Amygdala (tissue), 56 donors: ENCODE measurements at places on chromosomes 3 and 15.

DNA sequence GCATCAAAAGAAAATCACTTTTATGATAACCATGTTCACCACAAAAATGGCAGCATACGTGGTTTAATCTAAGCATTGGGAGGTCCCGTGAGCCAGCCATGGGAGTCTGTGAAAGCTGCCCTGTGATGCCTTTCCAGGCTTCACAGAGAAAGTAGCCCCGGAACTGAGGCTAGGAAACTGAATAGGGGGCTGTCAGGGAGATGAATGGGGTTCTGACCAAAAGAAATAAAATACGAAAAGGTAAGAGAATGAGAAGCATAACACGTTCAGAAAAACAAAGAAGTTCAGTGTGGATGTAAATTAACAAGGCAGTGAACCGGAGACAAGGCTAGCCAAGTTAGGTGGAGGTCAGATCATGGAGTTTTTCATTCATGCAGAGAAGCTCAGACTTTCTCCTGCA is 118.9 kb downstream of the ANXA2 start:
- no peak for DNase-seq

DNA sequence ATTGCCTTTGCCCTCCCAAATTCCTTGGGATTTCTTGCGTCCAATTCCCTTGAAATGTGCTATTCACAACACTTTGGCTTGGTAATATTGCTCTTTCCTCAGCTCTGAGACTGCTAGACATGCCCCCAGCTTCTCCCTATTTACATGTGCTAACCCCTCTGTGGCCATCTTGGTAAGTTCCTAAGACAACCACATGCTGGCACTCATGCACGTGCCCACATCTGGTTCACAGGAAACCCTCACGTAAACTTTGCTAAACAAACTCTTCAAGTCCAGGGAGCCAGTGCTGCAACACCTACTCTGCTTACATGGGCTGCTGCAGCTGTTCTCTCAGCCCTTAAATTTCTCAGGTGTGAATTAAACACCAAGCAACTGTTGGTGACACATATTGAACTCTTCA is 121.8 kb downstream of the ADAMTSL3 start:
- DNase-seq: no peak

DNA sequence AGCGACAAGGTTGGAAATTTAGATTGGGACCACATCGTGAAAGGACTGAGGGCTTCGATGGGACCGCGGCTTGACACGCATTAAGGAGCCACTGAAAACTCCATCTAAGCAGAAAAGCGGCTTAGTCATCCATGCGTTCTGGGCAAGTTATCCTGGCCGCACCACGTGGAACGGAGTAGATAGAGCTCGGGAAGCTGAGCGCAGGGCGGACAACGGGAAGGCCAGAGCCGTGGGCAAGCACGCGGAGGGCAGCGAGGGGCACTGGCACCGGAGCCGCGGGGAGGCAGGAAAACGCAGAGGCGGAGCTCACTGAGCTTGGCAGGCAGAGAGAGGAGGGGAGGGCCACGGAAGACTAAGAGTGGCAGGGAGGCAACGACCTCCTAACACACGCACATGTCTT is 61.3 kb upstream of the VGLL4 start:
- DNase-seq: no peak

- no peak for DNase-seq
Measured at GRCh38 chr3:72848703-72849081, 447 bp upstream of the SHQ1 start.

GRCh38 chr3:157501863-157502262 is 1.4 kb downstream of the VEPH1 start:
- no peak for DNase-seq

GRCh38 chr3:187370051-187370450 is 1.9 kb downstream of the RTP4 start:
- no peak for DNase-seq
